ENCODE measurements at places on chromosomes 1 and 21. TPM values are rescaled to one million over a fixed set of nuclear protein-coding genes. Genes with fewer than 3 reads are reported as not detected.

GRCh38 chr1:153483776-153484175, 23.3 kb upstream of the S100A7 start:
- no peak for ATAC-seq

DNA sequence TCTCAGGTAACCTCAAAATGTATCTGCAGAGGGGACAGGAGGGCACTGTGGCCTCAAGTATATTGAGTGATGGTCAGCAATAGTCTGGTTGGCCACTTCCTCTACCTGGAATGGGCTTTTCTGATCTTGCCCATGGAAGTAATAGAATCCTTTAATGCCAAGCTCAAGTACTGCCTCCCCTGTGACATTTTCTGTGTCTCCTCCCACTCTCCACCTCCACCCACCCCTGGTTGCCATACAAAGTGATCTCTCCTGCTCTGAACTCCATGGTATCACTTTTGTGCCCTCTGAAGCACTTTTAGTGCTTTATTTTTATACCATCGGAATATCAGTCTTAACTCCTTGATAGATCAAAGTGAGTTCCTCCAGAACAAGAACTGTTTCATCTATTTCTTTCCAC, 9.2 kb upstream of the NOS1AP start:
- no peak for ATAC-seq

DNA sequence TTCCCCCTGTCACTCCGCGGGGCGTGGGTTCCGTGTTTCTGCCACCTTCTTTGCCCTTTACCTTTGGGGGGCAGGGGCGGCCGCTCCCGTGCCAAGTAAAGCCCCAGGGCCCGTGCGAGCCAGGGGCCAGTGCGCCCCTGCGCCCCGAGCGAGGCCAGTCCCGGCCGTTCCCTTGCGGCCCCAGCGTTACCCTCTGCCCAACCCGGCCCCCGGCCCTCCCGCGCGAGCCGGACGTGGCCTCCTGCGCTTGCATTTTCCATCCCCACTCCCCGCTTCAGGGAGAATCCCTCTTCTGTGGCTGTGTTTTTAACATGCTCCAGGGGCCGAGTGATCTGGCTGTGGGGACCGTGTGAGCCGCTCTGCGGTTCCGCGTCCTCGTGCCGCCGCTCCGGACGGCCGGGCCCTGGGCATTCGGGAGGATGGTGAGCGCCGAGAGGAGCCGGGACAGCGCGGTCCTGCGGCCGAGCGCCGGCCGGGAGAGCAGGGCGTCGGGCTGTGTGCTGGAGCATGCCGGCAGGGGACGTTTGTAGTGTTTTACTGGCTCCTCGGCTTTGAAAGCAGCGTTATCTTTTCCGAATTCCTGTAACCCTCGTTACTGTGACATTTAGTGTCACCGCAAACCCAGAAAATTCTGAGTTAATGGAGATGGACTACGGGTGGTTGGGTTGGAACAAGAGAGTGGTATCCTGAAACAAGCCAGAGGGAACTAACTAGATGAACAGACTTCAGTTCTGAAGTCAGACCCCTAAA, 1.0 kb downstream of the GALNT2 start:
- ATAC-seq: no peak

GRCh38 chr1:214006845-214007244, 19.1 kb downstream of the PROX1 start:
- ATAC-seq: no peak

ZBTB48 gene
- 30.1 TPM for total RNA-seq

GRCh38 chr1:187167555-187167954, 338.8 kb downstream of the PLA2G4A start:
- ATAC-seq: no peak

GRCh38 chr1:198714271-198714670, 75.4 kb downstream of the PTPRC start:
- no peak for ATAC-seq

DNA sequence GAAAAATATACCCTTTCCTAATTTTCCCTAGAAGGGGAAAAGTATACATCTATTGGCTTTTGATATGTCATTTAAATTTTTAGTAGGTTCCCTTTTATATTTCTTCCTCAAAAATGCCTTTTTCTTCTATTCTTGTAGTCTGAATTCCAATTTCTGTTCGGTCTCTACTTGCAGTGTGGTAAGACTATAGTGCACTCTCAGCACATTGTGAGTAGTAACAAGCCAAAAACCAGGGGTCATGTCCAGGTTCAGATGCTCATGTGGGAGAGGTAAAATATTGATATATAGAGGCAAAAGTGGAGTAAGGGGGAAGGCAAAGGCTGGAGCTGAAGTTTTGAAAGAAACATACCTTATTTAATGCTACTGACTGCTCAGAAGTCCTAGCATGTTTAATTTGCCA, 4.0 kb upstream of the FCGR2A start:
- no peak for ATAC-seq

- ATAC-seq: no peak
Measured at GRCh38 chr1:55483523-55483922, 268.4 kb upstream of the USP24 start.

GRCh38 chr1:206506405-206507283, 687 bp upstream of the RASSF5 start:
- no peak for ATAC-seq

DNA sequence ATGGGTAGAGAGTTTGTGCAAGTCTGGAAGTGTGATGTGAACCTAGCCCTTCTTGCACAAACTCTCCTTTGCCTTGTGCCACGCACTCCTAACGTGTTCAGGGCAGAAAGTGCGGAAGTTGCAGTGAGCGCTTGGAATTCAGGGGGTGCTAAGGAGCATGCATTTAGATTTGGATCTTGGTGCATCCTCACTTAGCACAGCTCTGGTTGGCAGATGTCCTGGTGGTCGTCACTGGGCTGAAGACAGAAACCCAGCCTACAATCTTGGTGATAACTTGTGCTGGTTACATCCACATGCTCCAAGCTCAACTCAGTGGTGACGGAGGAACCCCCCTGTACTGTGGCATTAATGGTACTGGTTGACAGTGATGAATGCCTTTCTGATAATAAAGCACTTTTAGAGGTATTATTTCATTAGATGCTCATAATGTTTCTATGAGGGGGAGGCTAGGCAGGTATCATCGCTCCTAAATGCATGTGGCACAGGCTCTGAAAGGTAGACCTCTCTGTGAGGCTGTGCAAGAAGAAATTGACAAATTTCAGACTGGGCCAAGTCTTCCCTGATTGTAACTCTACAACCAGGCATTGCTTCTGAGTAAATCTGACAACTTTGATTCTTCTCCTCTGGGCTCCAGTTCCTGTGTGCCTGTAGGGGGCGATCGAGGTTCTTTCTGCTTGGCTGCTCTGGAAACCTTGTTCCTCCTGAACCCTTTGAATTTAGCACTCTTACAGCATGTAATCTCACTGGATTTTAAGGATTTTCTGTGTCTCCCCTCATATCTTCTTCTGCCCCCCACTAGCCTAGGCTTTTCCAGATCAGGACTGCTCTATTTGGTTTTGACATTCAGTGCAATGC, 40.6 kb downstream of the MAPKAPK2 start:
- no peak for ATAC-seq

- ATAC-seq: peak; percentile 37
Measured at GRCh38 chr1:21666576-21667320, 2.4 kb downstream of the RAP1GAP start.

DNA sequence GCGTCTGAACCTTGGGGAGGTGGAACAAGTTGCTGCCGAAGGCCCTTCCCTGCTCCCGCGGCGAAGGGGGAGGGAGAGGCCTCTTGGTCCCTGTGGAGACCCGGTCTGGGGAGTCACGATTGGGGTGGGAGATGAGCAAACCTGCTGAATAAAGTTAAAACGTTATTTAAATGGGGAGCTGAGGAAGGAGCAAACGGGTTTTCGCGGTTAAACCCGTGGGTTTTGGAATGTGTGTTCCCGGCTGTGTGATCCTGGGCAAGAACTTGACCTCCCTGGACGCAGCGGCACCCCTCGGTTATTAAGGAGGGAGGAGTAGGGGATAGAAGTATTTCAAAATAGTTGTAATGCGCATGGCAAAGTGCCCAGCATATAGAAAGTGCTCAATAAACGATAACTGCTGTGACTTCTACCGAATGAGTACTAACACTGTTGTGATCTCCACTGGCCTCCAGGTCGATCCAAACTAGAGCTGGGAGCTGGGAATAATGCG, 3.4 kb downstream of the FAM110D start:
- ATAC-seq: no peak

CD1E gene
- not detected for total RNA-seq

TEDDM1 gene
- 0.27 TPM for total RNA-seq

DNA sequence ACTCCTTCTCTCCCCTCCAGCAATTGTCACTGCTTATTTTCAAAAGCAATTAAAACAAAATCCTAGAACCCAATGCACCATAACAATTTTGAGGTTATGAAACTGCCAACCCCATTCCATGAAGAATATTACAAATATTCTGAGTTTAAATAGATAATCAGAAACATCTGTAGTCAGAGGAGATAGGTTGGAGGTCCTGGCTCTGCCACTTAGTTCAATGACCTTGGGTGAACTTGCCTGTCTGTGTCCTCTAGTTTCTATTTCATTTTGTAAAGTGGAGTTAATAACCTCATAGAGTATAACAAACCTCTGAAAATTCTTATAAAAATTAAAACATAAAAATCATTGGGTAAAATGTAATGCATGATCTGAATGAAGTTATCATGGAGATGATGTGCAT, 164.6 kb downstream of the KCTD3 start:
- ATAC-seq: no peak

- peak; percentile 83 for ATAC-seq
Measured at GRCh38 chr1:182215764-182216163, 154.3 kb upstream of the ZNF648 start.

GRCh38 chr1:30377230-30378002, 346.0 kb downstream of the MATN1 start:
- peak; percentile 81 for ATAC-seq

DNA sequence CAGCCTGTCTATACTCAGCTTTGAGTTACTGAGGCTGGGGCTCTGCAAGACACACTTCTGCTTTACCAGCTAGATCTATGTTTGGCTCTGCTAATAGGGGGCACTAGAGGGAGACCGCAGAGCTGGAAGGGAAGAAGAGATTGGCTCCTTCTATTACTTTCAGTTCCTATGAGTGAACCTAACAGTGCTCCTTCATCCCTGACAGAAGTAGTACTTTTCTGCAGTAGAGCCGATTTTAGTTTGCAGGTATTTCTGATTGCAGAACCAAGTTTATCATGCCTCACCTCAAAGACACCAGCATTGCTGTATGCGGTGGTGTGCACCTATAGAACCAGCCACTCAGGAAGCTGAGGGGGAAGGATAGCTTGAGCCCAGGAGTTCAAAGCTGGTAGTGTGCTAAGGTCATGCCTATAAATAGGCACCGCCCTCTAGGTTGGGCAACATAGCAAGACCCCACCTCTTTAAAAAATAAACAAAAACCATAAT, 5.7 kb upstream of the ZDHHC18 start:
- ATAC-seq: no peak

RUNX3 gene
- total RNA-seq: not detected

- no peak for ATAC-seq
Measured at GRCh38 chr1:10173582-10173981, 36.8 kb upstream of the KIF1B start.

DNA sequence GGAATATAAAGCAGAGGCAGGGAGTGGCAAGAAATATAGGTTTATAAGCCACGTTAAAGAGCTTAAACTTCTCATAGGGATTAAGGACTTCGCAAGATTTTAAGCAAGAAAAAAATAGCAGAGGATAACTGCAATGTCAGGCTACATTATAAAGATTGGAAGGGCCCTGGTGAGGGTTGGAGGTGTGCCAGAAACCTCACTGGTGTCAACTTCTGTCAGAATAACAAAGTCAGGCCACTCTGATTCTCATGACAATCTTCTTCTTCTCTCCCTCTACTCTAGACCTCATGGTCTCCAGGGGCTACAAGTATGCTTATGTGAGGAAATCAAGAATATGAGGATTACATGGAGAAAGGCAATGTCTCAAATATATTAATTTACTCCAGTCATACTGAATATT, 32.6 kb upstream of the FMO2 start:
- ATAC-seq: no peak

Data from motor neuron (in vitro differentiated cells).